Left colon (tissue), 2 donors: ENCODE measurements at places on chromosomes 4 and X. TPM values are rescaled to one million over a fixed set of nuclear protein-coding genes. Genes with fewer than 3 reads are reported as not detected.

The TRAM1L1 gene
- total RNA-seq = 0.21 TPM

- DNase-seq = no peak
Measured at GRCh38 chr4:41569961-41570360, 32.0 kb downstream of the LIMCH1 start.

- peak; percentile 37 for DNase-seq
Measured at GRCh38 chr4:2364654-2365053, 53.8 kb downstream of the ZFYVE28 start.

- peak; percentile 47 for DNase-seq
Measured at GRCh38 chrX:16946971-16947562, 609 bp downstream of the REPS2 start.

DNA sequence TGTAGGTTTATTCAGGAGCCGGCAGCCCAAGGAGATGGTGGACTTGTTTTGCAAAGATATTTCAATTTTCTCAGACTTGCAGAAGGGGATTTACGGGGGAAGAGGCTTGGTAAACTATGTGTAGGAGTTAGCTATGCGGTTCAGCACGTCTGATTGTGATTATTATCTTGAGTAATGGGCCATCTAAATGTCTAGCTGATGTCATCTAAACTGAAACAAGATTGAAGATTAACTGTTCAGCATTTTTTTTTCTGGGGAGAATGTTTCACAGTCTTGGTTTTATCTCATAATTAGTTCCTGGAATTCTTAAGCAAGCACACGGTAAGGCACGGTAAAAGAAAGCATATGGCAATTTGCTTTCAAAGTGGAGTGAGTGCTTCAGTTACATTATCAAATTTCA is 207.3 kb upstream of the CXorf51B start:
- DNase-seq = no peak

DNA sequence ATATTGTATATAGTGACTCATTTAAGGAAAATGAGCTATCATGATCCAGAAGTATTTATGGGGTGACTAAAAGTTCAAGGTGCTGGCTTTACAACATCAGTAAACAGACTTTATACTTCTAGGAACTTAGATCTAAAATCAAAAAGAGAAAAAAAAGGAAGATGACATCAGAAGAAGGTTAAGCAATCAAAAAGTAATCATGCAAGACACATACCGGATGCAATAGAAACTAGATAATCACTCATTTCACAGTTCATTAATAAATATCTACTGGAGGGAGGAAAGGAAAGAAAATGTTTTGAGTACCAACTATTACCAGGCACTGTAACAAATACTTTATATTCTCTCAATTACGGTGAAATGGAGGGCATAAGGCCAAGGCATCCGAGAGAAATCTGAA is 276.4 kb downstream of the SPRY1 start:
- no peak for DNase-seq

DNA sequence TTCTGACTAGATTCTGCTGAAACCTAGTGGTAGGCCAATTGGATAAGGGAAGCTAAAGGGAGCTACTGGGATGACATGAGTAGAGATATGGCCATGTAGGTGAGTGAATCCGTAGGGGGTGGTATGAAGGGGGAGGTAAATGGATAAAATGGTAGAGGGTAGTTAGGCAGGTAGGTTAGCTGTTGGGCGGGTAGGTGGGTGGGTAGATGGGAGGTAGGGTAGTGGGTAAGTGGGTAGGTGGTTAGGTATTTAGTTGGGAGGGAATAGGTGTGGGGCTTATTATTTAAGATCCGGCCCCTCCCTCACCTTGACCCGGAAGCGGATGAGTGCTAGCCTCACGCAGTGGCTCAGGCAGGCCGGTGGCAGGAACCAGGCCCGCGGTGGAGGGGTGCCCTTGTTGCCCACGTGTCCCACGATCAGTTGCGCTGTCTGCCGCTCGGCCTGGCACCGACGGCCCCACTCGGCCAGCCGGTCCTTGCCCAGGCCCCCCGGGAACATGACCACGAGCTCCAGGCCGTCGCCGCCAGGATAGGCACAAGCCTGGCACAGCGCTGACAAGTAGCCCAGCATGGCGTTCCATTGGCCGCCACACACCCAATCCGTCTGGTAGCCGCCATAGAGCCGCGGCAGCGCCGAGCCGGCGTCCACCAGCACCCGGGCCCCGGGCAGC is 725 bp downstream of the FAM120C start:
- DNase-seq = peak; percentile 71
